ENCODE measurements at places on chromosomes 2 and 18.

DNA sequence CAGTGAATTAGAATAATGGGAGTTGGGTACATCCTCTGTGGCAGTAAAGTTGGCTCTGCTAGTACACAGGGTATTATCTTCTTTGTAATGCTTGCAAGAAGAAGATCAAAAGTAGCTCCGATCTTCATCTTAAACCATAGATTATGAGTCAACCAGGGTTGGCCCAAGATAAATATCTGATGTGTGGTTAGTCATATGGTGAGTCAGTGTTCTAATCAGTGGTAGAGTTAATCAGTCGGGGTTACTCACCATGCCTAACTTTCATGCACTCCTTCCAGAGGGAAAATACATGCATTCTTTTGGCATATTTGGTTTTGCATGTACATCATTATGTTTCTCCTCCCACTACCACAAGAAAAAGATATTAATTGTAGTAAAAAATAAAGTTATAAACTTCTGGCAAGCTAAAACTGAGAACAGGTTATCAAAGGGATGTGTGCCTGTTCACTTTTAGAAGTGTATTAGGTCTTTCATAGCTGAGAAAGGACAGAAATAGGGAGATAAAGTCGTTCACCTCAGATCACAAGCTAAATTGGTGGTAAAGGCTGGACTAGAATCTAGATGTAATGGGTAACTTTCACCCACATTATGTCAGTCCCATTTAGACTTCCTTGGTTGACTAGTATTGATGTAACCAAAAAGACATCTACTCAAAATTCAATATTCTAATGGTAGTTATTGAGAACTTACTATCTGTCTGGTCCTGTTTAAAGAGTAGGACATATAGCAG is 684.4 kb downstream of the IRS1 start:
- DNase-seq, result no peak

DNA sequence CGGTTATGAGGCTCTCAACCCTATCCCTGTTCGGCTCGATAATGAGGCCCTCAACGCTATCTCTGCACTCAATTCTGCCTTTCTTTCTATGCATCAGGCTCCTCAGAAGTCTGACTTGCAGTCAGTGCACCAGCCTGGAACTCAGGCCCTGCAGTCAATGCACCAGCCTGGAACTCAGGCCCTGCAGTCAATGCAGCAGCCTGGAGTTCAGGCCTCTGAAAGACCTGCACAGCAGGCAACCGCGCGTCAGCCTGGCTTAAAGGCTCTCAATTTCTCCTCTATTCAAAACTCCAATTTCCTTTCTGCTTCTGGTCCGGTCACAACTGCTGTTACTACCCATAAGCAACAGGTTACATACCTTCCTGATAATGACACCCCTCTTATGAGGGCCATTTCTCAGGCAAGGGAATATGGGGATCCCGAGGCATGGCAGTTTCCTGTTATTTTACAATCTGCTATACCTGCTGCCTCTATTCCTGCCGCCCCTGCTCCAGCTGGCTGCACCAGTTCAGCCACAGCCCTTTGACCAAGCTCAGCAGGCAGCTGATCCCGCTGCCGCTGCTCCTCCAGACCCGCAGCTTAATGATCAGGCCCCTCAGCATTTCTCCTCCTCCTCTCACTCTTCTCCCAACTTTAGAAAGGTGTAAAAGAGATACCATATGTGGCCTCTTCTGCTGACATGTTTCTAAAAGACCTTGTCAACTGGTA is 933.6 kb upstream of the FANCL start:
- no peak for DNase-seq

- no peak for DNase-seq
These were observed 60.5 kb downstream of the RIT2 start for GRCh38 chr18:43054815-43055519.

DNA sequence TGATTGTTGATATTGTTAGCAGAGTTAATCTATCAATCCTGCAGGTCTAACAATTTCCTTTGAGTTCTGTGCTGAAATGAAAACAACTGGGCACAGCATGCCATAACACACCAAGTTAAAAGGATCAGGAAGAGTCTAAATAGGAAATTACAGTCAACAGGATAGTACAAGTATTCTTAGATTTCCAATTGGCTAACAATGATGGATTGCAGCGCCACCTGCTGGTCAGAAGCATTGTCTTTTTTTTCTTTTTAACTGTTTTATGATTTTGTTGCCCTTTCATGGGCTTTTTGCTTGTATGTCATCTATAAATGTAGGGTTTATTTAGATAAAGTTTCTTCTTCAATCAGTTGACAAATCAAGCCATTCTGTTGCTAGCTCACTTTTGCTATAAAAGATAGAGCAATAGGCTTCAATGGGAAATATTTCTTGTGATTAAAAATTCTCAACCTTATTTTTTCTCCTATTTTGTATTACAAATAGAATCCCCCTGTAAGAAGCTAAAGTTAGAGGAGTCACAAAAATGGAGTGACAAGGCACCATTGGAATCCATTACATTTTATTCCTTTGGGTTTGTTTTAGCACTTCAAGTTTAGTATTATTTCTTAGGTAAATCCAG is 40.8 kb upstream of the RPRM start:
- peak; percentile 42 for DNase-seq

GRCh38 chr2:45171136-45171501 is 161.9 kb upstream of the SIX2 start:
- DNase-seq, result no peak

DNA sequence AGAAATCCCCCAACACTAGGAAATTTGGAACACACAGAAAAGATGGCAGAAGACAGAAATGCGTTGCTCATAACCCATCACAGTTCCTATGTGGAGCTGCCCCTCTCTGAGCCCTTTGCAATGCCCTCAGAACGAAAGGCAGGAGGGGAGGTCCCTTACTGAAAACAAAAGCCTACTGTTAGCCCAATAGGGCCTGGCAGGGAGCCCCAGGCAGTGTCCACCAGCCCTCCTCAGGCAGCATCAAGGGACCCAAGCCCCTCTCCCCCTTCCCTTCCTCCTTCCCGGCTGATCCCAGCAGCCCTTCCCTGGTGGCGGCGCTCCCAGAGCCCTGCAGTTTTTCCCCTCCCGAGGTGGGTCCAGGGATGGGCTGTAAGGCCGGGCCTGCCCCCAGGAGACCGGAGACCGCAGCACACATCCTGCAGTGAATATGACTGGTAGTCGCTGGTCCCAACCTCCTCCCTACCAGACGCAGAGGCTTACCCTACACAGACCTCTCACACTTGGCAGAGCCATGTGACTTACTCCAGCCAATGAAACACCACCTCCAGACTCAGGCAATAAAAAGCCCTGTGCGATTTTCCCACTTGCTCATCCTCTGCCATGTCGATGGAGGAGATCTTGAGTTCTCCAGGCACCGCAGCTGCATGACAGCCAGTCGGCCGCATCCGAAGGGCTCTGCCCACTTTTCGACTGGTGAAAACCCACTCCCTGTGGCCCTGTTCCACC is 19.4 kb upstream of the DUSP2 start:
- DNase-seq, result no peak
